ENCODE measurements at places on chromosomes 5 and 9.

- no peak for DNase-seq
Observed at GRCh38 chr9:89594811-89595550, 9.8 kb upstream of the GADD45G start.

DNA sequence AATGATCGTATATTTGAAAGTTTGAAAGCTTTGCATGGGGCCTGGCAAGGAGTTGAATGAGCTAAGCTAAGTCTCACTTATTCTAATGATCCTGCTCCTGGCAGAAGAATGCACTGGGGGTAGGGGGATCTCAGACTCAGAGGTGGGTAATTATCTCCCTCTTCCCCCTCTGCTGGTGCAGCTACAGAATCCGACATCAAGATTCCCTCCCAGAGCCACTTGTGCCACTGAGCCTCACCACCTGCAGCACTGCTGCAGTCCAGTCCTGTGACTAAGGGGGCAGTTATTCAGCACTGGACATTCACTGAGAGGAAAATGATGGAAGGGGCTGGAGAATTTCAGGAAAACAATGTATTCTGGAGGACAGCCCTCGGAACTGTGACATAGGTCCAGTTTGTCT lies 205.8 kb downstream of the DEPDC1B start:
- no peak for DNase-seq

- DNase-seq = peak; percentile 43
Observed at GRCh38 chr9:88605512-88606362, 70.8 kb downstream of the NXNL2 start.

- DNase-seq = no peak
Observed at GRCh38 chr5:88813244-88813643, 69.7 kb downstream of the MEF2C start.

- peak; percentile 36 for DNase-seq
Observed at GRCh38 chr5:59789197-59789596, 104.3 kb downstream of the PDE4D start.

GRCh38 chr5:143261748-143262392 lies 141.6 kb downstream of the NR3C1 start:
- DNase-seq = peak; percentile 74

DNA sequence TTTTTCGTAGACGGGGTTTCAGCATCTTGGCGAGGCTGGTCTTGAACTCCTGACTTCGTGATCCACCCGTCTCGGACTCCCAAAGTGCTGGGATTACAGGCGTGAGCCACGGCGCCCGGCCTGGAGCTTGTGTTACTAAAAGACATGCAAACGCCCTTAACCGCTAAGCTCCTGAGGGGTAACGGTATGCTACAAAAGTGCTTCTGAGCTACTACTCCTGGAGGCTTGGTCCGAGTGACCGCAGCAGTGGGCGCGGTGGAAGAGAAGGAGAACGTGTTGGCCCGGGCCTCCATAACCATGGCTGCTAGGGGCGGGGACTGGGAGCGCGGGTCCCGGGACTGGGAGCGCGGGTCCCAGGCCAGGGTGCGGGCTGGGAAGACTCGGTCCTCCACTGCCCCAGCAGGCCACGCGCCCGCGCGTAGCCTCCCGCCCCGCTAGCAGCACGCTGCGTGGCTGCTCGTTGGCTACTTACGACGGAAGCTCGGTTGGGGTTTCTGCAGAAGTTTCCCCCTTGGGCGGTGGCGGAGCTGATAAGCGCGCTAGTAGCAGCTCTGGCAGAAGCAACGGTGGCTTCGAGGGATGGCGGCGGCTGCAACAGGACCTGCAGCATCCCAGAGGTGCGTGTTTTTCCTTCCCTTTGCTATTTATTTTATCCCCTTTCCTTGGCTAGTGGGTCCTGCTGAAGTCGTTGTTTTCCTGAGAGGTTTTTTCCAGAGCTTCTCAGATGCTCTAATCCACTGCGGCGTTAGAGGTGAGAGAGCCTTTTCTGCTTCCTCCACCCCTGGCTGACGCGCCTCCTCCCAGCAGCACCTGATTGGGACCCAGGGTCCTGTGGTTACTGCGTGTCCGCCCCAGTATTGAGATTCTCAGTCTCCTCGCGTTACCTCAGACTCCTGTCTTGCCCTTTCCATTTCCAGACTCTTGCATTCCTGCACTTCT lies 69.2 kb upstream of the CCDC180 start:
- peak; percentile 78 for DNase-seq

- DNase-seq = no peak
Observed at GRCh38 chr9:17751486-17751885, 172.6 kb downstream of the SH3GL2 start.

GRCh38 chr5:154359221-154359573 lies 86.6 kb upstream of the SAP30L start:
- no peak for DNase-seq

GRCh38 chr5:71658916-71659662 lies 60.0 kb upstream of the CARTPT start:
- DNase-seq = no peak

GRCh38 chr5:112636751-112637150 lies 100.9 kb upstream of the APC start:
- no peak for DNase-seq

DNA sequence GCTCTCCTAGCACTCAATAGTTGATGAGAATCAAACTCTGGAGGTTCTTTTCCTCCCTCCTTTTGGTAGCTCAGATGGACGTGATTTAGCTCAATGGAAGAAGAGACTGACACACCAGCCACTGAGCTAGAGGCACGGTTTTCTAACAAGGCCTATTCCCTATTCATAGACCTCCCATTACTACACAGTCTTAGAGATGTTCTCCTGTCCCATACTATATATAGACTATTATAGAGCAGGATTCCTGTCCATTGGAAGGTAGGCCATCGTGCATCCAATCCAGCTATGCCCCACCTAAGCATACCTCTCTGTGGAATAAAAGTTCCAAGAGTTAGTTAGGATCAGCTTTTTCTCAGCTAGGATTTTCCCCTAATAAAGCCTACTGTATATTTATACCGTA lies 30.3 kb upstream of the CTNNAL1 start:
- no peak for DNase-seq

DNA sequence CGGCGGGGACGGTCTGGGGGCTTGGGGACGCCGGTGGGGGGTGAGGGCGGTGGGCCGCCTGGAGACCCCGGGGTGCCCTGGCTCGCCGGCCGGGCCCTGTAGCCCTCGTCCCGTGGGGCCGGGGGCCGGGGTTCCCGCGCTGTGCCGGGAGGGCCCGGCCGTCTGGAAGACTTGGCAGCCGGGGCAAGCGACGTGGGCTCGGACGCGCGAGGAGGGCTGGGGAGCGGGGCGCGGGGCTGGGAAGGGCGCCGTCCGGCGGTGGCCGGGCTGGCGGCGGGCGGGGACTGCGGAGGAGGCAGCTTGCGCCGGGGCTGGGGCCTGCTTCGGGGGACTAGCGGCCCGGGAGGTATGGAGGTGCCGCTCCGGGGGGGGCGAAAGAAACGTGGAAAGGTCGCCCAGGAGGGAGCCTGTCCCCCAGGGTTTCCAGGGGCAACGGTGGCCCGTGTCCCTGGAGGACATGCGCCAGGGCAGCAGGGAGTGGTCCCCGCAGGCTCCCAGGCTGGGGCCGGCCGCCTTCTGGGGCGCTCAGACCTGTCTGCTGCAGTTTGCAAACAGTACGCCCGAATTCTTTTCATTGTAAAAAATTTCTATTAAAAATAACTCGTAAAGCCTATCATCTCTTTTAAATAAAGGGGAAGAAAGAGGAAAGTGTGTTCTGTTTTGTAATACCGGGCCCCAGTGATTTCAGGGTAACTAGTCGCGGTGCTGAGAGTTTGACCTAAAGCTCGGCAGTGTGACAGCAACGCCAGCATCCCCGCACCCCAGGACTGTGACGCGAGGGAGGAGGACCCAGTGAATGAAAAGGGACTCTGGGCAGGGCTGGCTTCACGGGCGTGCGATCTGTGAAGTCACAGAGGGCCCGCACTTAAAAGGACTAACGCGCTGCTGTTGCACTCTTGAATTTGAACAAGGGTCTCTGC lies 752 bp upstream of the ANKH start:
- DNase-seq = peak; percentile 22

DNA sequence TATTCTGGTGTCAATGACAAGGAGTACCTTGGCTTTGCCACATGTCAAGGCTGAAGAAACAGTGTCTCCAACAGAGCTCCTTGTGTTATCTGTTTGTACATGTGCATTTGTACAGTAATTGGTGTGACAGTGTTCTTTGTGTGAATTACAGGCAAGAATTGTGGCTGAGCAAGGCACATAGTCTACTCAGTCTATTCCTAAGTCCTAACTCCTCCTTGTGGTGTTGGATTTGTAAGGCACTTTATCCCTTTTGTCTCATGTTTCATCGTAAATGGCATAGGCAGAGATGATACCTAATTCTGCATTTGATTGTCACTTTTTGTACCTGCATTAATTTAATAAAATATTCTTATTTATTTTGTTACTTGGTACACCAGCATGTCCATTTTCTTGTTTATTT lies 19.8 kb downstream of the CD274 start:
- DNase-seq = no peak

- DNase-seq = no peak
Observed at GRCh38 chr9:89309608-89310474, 1.2 kb upstream of the CKS2 start.

- peak; percentile 82 for DNase-seq
Observed at GRCh38 chr5:111748304-111748763, 8.7 kb downstream of the NREP start.

DNA sequence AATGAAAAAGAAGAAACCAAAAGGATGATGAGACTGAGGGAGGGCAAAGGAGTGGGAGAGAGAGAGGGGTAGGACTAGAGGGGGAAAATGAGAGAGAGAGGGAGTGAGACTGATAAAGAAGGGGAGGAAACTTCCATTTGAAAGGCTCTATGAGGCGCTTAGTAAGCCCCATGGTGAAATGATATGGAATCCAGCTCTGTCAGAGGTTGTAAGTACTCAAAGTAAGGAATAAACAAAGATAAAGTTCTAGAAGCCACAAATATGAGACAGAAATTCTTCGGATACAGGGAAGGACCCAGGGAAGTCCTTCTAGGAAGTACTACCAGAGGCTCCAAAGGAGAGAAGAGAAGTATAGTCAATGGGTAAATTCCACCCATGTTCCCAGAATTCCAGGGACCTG lies 21.7 kb upstream of the VLDLR start:
- DNase-seq = peak; percentile 7

DNA sequence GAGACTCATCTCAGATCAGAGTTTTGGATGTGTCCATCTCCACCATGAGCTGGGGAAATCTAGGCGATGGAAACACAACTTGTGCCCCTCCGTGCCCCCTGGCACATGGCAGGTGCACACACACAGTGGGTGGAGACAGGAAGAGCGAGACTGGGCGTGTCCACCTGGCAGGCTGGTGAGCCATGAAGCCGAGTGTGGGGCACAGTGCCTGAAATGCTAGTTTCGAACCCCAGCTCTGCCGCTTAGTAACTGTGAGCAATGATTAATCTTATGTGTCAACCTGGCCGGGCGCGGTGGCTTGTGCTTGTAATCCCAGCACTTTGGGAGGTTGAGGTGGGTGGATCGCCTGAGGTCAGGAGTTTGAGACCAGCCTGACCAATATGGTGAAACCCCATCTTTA lies 80.8 kb upstream of the RNU6ATAC start:
- DNase-seq = no peak

- peak; percentile 11 for DNase-seq
Observed at GRCh38 chr9:18319918-18320445, 154.0 kb upstream of the ADAMTSL1 start.

- DNase-seq = no peak
Observed at GRCh38 chr5:10153808-10154537, 95.7 kb downstream of the ATPSCKMT start.

DNA sequence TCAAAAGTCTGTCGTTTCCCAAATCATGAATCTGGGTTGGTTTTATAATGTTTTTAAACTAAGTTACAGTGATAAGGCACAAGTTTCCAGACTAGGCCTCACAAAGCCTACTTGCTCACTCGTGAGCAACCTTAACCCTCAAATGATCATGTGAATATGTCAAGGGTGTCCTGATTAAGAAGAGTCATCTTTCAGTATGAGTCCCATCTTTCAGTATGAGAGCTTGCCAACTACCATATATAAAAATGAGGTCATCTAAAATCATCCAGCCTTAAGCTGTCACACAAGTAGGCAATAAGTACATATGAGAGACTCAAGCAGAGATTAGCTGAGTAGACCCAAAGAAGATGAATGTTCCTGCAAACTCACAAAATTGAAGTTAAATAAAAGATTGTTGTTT lies 668.4 kb upstream of the FAM174A start:
- DNase-seq = no peak

DNA sequence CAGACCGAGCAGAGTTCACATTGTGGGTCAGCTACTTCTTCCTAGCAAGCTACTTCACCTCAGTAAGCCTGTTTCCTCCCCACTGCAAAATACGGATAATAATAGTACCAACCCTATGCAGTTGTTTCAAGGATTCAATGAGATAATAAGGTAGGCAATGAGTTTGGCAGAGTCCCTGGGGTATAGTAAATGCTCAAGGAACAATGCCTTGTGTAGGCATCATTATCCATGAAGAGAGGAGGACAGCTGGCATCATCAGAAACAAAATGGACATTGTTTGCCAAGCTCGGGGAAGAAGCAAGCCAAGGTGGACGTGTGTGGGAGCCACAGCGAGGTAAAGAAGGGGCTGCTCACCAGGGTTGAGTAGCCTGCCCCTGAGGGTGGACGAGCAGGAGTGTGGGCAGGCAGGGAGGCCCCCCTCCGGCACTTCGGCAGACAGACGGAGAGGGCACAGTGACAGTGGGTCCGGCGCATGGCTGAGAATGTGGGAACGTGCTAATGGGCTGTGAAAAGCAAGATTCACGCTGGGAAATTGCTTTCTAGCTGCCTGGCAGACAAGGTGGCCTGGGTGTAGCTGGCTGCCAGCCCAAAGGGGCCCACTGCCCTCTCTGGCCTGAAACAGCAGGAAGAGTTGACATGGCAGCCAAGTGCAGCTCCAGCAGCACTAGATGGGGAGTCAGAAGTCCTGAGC lies 10.1 kb downstream of the CAMK2A start:
- DNase-seq = no peak

- peak; percentile 11 for DNase-seq
Observed at GRCh38 chr5:136979131-136979530, 520.0 kb downstream of the SPOCK1 start.

DNA sequence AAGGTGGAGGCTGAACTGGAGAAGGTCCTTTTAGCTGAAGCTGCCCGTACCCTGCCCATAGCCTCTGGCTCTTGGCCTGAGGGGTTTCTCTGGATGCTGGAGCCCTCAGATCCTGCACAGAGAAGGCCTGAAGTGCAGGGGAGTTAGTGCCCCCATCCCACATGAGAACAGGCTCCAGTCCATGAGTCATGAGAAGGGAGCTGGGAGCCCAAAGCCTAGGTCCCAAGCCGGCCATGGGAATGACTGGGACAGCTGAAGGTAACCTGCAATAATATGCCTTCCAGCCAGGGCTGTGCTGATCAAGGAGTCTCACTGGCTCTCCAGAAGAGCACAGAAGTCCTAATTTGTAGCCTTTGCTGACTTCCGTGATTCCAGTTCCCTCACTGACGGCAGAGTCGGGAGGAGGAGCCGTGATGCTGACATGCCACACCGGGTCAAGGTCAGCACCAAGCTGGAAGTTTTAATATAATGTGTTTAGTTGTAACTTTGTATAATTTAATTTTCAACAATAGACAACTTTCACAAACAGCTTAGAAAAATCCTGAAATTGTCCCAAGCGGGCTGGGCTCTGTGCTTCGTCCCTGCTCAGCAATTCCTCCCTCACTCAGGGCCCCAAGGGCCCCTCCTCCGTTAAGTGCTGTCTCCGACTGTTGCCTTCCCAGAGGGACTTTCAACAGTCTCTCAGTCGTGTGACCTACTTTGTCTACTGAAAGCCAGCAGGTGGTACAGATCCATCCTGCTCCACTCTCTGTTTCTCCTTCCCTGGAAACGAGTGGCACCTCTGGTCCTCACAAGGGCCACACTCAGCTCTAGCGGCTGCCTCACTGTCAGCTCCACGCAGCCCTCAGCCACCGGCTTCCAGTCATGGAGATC lies 387.8 kb downstream of the GADD45G start:
- DNase-seq = no peak

- no peak for DNase-seq
Observed at GRCh38 chr5:32458880-32459495, 14.4 kb upstream of the ZFR start.

All from fibroblast of skin of right quadriceps (primary cell).